Cardiac atrium fibroblast (primary cell): ENCODE measurements at places on chromosomes 2 and 18. TPM values are rescaled to one million over a fixed set of nuclear protein-coding genes. Genes with fewer than 3 reads are reported as not detected.

Gene LHCGR
- not detected in 2 replicates for total RNA-seq

Gene TTLL4
- 9.9 and 43.9 TPM in 2 replicates for total RNA-seq

Gene UGT1A5
- total RNA-seq = not detected in 2 replicates

Gene GKN2
- total RNA-seq = not detected in 2 replicates

Gene CRYGC
- not detected in 2 replicates for total RNA-seq

Gene REEP1
- not detected in 2 replicates for total RNA-seq

Gene NFU1
- total RNA-seq = 30.3 TPM in 2 replicates

Gene IL37
- not detected in 2 replicates for total RNA-seq

Gene FBXO48
- total RNA-seq = 0.36 and 0.49 TPM in 2 replicates

Gene NT5C1B
- total RNA-seq = not detected in 2 replicates

Gene SLC9A4
- total RNA-seq = not detected in 2 replicates

Gene EGR4
- not detected in 2 replicates for total RNA-seq

Gene CPO
- total RNA-seq = not detected in 2 replicates

Gene AKAIN1
- total RNA-seq = not detected in 2 replicates

Gene EMX1
- not detected in 2 replicates for total RNA-seq

Gene RBKS
- 0.36 and 1.8 TPM in 2 replicates for total RNA-seq

Gene RGPD3
- total RNA-seq = 0.32 and 0.90 TPM in 2 replicates

Gene FAM161A
- total RNA-seq = 0.65 and 1.3 TPM in 2 replicates

Gene GCA
- 0.36 and 9.9 TPM in 2 replicates for total RNA-seq

Gene OR6B2
- not detected in 2 replicates for total RNA-seq

Gene SMYD1
- total RNA-seq = not detected in 2 replicates

Gene ZNG1B
- 23.6 and 24.9 TPM in 2 replicates for total RNA-seq

Gene GPR45
- total RNA-seq = not detected in 2 replicates

Gene MRPL33
- total RNA-seq = 66.1 and 94.2 TPM in 2 replicates

Gene SPATA3
- total RNA-seq = not detected in 2 replicates

Gene ALPP
- not detected in 2 replicates for total RNA-seq
